ENCODE measurements at places on chromosomes 3 and 15.

DNA sequence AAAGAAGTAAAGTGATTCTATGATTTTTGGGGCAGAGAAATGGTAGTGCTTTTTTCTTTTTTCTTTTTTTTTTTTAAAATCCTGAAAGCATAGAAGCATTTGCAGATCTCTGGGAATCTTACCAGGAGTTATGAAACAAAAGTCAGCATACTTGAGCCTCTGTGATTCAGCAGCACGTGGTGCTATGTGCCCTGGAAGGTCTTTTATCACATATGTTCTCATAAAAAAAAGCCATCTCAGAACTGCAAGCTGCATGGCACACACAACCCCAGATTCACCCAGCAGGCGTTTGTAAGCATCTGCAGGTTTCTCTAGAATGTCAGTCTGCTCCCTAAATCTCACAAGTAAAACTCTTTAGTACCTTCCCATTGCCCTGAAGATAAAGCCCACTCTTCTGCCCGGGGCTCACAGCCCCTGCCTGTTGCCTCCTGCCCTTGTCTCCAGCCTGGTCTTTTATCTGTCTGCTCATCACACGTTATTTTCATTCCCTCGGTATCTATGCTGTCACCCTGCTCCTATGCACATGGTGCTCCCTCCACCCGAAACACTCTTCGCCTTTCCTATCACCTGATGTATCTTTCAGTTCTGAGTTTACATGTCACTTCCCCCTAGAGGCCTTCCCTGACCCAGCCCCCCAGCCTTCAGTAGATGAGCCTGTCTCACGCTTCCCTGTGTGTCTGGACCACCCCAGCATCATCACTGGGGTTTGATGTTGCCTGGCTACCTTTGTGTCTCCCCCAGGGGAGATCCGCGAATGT lies 72.4 kb downstream of the CHDH start:
- no peak for DNase-seq

DNA sequence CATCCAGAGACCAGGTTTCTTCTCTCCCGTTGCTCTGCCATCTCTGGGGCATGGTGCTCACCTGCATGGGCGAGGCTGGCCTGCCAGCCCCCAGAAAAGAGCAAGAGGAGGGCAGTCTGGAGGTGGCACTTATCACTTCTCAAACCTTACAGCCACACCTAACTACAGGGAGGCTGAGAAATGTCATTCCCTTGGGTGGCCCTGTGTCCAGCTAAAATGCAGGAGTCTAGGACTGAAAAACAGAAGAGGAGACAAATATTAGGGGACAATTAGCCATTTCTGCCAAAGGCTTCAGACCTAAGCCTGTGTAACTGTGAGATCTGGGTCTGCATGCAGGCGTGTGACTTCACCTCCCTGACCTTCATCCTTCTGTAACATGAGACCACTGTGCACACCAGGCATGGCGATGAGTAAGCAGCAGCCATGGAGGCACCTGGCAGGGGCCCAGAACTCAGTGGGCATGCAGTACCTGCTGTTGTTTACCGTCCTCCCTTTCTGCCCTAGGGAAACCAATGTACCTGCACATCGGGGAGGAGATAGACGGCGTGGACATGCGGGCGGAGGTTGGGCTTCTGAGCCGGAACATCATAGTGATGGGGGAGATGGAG lies 83.4 kb downstream of the MESD start:
- DNase-seq, result no peak

DNA sequence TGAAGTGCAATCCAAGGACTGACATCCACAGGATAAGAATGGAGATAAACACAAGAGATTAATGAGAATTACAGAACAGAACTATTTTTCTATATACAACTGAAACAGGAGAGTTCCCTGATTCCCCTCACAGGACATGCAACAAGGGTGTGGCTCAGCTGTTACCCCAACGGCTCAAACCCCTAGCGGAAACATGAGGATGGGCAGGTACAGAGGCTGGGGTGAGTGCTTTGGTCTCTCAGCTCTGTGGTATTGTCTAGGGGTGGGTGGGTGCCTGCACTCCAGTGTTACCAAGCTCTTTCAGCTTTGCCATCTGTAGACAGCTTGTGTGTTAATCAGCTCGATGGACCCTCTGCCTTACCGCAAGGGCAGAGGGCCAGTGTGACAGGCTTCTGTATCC lies 17.8 kb upstream of the LRIG1 start:
- DNase-seq, result no peak

DNA sequence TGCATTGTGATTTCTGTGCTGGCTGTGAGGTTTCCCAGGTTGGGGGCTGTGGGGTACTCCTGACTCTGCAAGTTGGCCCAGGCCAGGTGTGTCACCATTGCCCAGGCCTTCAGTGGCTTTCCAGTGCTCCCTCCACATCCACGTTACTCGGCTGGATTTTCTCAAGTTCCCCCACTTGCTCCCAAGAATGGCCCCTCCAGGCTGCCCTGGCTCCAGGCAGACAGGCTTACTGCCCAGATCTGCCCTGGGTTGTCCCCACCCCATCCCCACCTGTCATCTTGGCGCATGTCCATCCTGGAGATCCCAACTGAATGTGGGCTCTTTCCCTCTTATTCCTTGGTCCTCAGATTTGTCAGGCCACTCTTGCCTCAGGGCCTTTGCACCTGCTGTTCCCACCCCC lies 3.6 kb downstream of the APBA2 start:
- DNase-seq, result no peak

DNA sequence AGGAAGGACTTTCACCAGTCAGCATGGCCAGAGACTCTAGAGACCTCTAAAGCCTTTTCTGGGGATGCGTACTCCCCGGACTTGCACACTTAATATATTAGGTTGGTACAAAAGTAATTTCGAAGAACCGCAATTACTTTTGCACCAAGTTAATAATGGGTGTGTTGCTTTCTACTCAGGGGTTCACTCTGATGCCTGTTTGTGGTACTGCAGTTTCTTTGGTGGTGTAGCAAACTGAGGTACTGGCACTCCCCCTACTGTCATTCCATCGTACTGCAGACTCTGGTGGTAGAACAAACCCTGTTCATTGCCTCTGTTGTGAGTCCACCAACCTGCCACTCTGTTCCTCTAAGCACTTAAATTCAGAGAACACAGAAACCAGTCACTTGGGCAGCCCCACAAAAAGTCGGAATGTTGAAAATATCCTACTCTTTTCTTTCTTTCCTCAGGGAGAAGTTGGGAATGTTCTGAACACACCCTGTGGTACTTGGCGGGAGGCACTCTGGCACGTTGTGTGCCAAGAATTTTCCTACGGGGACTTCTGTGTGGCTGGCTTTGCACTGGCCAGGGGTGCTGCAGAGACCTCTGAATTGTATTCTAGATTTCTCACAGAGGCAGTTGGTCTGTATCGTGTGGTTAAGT lies 46.3 kb downstream of the GABRG3 start:
- DNase-seq, result no peak

- no peak for DNase-seq
Measured at GRCh38 chr3:106740116-106740515, 637.1 kb upstream of the CCDC54 start.

DNA sequence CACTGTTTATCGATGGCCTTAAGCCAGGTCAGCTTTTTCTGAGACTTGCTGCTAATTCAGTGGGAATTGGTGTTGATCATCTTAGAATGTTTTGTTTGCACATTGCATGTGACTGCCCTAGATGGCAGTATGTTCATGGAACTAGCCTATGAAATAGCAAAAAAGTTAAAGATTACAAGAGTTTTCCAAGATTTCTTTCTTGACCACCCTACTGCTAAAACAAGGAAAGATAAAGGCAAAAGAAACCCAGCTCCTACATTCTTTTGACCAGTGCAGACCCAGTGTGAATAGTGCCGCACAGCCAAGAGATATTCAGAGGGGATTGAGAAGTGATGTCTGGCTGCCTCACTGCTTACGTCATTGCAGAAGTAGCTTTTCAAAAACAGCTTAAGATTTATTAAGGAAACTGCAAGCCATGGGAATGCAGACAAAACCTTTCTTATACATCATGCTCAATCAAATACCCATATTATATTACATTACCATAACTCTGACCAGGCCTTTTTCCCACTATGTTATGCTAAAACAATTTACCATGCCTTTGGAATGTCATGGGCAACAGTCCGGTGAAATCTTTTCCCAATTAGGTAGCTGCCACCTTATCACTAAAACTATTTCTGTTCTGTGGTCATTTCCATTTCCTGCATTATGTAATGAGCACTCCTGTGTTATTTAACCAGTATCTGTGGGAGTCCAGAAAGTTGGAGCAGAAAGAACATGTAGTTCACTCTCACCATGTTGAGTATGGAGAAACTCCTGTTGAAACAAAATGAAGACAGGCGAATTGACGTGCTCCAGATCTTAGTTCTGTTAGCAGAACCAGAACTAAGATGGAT lies 6.0 kb downstream of the PHLDB2 start:
- no peak for DNase-seq

GRCh38 chr3:194136519-194137007 lies 615 bp downstream of the HES1 start:
- no peak for DNase-seq

GRCh38 chr3:97793420-97794019 lies 28.3 kb upstream of the CRYBG3 start:
- DNase-seq, result no peak

DNA sequence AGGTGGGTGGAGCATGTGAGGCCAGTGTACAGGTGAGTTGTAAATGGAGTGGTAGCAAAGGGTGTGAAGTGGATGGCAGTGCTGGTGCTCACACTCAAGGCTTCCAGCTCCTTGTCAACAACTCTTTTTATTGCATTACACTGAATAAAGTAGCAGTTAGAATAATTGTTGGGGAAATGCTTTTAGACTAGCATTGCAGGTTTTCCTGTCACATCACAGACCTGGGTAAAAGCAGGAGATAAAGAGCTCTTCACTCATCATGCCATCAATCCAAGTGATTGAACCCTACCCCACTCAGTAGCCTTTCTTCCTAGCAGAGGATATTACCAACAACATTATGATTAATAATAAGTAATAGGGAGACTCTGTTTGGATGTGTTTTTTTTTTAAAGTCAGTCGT lies 81.6 kb downstream of the CDIN1 start:
- DNase-seq, result no peak

DNA sequence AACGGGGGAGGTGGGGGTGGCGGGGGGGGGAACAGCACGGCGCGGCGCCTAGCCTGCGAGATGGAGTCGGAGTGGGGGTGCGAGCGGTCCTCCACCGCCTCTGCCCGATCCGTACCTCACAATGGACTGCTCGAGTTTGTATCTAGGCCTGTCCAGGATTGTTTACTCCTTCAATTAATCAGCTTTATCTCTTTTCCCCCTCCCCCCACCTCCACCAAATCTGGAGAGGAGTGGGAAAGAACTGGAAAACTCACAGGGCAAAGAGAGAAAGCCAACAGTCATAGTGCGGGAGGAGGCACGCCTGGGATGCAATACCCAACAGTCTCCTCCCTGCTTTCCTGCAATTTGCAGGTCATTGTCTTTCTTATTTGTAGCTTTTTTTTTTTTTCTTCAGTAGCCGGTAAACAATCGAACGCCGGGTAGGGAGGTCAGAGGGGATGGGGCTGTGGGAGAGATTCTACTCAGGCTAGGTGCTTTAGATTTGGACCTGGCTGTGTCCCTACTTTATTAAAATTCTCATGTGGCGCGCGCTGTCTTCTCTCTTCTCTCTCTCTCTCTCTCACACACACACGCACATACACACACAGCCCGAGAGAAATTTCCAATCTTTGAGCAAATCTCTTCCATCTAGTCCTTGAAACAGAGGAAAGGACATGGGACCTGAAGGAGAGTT lies 6.9 kb upstream of the MEIS2 start:
- no peak for DNase-seq

DNA sequence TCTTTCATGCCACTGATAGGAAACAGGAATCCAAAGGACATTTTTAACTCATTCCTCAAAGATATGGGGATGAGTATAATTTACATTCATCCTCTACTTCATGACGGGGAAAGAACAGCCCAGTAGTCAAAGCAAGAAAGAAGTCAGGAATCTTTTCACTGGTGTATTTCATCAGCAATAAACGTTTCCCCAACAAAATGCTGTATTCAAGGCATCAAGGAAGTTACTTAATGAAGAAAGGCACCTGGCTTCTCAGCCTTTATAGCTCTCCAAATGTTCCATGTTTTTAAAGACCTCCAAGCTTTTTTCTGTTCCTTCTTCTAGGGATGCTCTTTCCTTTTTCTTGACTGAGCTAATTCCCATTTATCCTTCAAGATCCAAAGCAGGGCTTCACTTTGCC lies 221.5 kb upstream of the ICE2 start:
- no peak for DNase-seq

- DNase-seq, result no peak
Measured at GRCh38 chr15:64566629-64567427, 106.5 kb downstream of the ZNF609 start.

GRCh38 chr3:114962189-114962588 lies 184.9 kb downstream of the ZBTB20 start:
- no peak for DNase-seq

DNA sequence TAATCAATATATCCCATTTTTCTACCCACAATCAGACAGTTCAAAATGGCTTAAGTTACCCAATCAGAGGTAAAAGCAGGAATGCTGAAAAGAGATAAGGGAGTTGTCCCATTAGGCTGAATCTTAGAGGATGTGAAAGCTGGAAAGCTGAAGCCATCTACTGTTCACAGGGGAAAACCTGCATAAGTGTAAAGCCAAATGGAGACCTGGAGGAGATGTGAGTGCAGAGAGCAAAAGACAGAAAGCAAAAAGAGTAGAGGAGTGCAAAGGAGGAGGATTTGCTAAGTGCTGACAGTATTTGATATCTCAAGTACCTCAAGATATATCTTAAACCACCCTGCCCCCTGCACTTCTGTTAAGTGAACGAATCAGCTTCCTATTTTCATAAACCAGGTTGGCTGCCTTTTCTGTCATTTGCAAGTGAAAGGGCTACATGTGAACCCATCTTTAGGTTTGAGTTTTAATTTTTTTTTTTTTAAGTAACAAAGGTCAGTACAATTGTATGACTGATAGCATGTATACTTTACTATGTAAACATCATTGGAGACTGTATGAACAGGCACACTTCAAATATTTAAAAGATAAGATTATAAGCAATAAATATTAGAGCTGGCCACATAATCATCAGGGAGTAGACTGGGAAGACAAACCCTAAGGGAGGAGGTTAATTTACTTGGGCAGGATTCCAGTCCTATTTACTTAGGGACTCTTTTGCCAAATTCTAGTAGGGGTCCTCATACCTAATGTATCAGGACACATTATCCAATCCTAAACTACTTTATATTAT lies 22.8 kb upstream of the P2RY1 start:
- DNase-seq, result no peak

- no peak for DNase-seq
Measured at GRCh38 chr15:57884936-57885335, 178.4 kb downstream of the POLR2M start.

GRCh38 chr15:38182900-38183299 lies 69.7 kb upstream of the SPRED1 start:
- no peak for DNase-seq

- DNase-seq, result no peak
Measured at GRCh38 chr3:177731644-177732268, 534.5 kb upstream of the TBL1XR1 start.

GRCh38 chr3:194775266-194775665 lies 89.6 kb downstream of the FAM43A start:
- no peak for DNase-seq

DNA sequence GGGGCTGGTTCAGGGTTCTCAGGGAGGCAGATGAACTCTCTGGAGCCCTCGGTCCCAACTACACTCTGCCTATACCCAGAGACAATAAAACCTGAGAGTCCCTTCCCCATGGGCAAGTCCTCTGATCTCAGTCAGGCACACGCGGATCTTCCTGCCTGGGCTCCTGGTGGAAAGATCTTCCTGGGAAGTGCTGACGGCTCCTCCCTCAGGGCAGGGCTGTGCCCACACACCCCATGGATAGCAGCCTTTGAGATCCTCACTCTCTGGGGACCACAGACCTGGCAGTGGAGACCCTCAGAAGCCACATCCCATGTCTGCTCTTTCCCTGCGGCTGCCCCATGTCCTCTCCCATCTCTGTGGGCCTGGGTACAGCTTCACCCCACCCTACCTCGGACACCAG lies 10.4 kb downstream of the SH2D7 start:
- DNase-seq, result no peak

Data from esophagus squamous epithelium (tissue), 5 donors.